Activated CD4-positive, alpha-beta T cell treated with anti-CD3 and anti-CD28 coated beads for 4 hours (primary cell): ENCODE measurements at places on chromosomes 5 and 9.

GRCh38 chr5:122455939-122456338 lies 143.9 kb downstream of the SNCAIP start:
- no peak for DNase-seq

- no peak for DNase-seq
Measured at GRCh38 chr9:2359891-2360471, 261.6 kb upstream of the VLDLR start.

DNA sequence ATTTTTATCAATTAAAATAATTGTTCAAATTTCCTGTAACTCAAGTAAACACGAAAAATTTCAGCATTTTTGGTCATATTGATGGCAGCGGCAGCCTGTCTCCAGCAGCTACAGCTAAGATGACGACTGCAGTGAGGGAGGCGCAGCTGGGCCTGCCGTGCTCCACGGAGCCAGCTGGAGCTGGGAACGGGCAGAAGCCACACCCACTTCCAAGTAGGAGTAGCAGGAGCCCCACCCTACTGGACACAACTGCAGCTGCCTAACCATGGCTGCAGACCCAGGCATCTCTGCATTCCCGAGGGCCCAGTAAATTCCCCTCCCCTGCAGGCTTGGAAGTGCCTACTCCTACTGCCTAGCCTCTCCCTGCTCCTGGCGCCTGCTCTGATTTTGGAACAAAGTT lies 2031.7 kb downstream of the EFNA5 start:
- no peak for DNase-seq

- no peak for DNase-seq
Measured at GRCh38 chr9:97806721-97807120, 46.3 kb upstream of the FOXE1 start.

DNA sequence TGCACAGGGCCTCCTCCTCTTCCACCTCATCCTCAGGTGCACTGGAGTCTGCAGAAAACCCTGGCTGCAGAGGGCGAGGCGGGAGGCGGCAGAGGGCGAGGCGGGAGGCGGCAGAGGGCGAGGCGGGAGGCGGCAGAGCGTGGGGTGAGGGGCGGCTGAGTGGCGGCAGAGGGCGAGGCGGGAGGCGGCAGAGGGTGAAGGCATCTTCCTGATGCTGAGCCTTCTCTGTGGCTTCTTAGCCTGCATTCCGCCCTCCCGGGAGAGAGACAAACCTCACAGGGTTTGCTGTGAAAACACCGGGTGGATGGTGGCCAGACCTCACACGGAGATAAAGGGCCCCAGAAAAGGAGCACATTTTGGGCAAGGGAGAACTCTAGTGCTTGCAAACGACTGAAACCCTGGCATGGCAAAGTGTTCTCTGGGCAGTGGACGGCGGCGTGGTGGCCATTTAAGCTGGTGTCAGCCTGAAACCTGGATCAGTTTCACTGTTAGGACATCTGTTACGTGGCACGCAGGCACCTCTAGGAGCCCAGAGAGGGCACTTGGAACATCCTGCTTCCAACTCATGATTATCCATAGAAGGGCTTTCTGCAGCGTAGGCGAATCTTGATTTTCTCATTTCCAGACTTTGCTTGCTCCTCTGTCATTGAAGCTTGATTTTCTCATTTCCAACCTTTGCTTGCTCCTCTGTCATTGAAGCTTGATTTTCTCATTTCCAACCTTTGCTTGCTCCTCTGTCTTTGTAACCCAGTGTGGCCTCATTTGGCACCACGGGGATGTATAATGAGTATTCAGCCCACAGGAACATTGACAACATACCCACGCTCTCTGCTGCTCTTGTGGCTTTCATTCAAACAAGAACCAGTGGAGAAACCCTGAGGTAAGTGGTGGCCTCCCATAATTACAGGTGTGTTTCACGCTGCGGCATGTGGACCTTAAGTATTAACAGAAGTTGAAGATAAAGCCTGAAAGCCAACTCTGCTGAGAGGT lies 16.3 kb upstream of the PLEKHG4B start:
- no peak for DNase-seq

- DNase-seq: no peak
Measured at GRCh38 chr5:153504726-153505125, 14.3 kb downstream of the GRIA1 start.

- DNase-seq: no peak
Measured at GRCh38 chr9:137740312-137740711, 121.5 kb downstream of the EHMT1 start.

GRCh38 chr5:156380848-156381247 lies 53.9 kb downstream of the SGCD start:
- no peak for DNase-seq

DNA sequence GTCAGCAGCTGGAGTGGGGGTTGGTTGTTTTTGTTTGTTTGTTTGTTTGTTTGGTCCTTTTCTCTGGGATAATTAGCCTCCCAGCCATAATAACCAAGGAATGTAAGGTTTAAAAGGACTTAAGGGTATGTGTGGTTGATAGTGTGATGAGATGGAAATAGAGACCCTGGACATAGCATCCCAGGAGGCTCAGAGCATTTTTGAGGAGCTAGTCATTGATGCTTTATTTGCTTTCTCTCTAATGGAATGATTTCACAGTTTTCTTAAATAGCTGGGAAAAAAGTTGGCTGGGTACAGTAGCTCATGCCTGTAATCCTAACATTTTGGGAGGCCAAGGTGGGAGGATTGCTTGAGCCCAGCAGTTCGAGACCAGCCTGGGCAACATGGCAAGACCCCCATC lies 45.1 kb downstream of the TTC1 start:
- no peak for DNase-seq

GRCh38 chr5:78336698-78337097 lies 23.7 kb upstream of the SCAMP1 start:
- DNase-seq: no peak

GRCh38 chr9:35816708-35817107 lies 1.9 kb upstream of the HINT2 start:
- no peak for DNase-seq

GRCh38 chr9:109182940-109183798 lies 16.1 kb upstream of the FRRS1L start:
- DNase-seq: no peak

- no peak for DNase-seq
Measured at GRCh38 chr9:33014665-33015014, 10.4 kb upstream of the DNAJA1 start.

DNA sequence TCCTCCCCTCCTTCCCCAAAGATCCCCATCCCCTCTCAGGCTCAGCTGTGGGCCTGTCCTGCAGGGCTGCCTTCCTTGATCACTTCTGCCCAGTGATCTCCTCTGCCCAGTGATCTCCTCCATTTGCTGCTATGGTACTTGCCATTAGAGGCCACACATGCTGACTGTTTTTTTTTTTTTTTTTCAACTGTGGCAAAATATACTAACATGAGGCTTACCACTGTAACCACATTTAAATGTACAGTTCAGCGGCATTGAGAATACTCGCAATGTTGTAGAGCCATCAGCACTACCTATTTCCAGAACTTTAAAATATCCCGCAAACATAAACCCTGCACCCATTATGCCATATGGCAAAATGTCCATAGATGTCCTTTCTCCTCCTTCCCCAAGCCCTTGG lies 61.7 kb upstream of the EPB41L4B start:
- DNase-seq: no peak

GRCh38 chr9:1267581-1267980 lies 217.4 kb downstream of the DMRT2 start:
- DNase-seq: no peak

DNA sequence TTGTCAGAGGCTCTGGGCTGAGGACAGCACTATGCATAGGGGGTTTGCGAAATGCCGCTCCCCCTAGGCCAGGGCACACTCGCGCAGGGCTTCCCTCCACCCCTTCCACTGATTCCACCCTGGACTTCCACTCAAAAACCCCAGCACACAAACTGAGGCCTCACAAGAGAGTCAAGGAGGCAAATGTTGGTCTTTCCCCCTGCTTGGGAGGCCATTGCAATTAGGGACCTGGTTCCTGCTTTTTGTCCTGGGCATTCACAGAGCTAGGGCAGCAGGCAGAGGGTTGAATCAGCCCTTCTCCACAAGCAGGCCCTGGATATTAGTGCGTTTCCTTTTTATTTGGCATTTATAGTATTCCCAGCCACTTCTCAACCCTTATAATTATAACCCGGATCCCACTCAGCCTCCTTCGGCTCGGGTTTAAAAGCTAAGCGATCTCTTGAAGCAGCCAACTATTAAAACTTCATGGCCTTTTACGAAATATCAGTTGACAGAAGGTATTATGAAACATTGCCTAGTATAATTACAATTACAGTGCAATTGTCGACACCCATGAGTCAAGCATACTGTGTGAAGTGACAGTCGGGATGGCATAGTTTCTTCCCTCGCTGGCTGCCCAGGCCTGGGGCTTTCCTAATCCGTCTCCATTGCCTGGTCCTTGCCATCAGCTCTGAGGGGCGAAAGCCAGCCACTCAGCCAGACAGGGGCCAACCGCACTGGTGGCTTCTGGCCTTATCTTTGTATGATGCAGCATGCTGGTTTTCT lies 285.5 kb upstream of the MAP3K1 start:
- DNase-seq: no peak

DNA sequence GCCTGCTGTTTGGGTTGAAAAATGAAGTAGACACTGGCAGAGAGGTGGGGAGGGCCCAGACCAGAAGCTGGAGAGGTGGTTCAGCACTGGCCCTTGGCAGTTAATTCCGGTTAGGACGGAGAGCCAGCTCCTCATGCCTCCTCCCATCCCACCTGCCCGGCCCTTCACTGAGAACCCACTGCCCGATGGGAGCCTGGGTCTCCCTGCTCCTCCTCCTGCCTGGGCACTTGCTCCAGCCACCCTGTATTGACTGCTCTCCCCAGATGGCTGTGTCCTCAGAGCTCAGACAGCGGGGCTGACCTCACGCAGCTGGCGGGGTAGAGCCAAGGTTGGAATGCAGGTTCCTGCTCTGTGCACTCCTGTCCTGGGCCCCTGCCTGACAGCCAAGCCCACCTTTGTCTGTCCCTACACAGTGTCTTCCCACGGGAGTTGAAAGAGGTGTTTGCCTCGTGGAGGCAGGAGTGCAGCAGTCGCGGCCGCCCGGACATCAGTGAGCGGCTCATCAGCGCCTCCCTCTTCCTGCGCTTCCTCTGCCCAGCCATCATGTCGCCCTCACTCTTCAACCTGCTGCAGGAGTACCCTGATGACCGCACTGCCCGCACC lies 114.7 kb downstream of the DAB2IP start:
- no peak for DNase-seq

DNA sequence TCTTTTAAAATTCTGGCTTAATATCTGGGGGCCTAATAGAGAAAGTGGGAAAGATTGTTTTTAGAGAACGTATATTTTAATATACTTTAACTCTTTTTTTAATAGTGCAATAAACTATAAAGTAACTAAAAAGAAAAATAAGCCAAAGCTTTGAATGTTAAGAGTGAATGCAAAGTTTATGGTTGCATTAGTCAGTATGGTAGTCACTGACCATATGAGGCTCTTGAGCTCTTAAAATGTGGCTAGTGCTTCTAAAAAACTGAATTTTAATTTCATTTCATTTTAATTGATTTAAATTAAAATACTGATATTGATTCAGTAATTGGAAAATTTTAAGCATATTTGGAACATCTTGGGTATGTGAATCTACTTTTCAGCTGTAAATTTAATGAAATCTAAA lies 310.7 kb downstream of the PJA2 start:
- no peak for DNase-seq

DNA sequence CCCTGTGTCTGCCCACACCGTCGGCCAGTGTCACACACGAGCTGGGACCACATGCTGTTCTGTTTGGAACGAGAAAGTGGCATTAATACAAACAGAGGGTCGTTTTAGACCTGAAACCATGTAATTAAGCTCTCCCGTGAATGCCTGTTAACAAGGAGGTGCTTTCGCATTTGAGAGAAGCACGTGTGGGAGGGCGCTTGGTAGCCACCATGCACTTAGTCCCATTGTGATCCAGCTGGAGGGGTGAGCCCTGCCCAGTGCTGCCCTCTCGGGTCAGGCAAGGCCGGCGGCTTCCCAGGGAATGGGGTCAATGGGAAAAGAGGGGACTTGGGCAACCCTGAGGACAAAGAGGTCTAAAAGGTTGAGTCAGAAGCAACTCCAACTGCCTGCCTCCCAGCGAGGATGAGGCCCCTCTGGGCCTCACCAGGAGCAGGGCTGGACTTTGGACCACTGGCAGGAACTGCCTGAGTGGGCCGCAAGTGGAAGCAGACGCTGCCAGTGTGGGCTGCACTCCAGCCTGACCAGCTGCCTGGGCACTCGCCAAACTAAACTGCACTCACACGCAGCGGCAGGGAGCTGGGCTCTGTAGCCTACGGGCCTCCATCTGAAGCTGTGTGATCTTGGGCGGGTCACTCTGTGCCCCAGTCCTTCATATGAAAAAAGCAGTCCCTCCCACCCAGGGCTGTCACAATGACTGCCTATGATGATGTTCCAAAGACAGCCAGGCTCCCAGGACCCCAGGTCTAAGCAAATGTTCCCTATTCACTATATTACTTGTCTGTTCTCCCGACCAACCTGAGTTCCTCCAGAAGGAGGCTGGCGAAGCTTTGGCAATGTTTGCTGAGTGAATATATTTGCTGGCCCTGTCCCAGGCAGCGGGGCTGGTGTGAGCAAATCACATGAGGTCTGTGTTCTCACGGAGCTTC lies 195.7 kb downstream of the CDK5RAP2 start:
- no peak for DNase-seq

GRCh38 chr5:118577621-118578020 lies 410.7 kb downstream of the DTWD2 start:
- no peak for DNase-seq

GRCh38 chr5:81785322-81785721 lies 34.4 kb upstream of the SSBP2 start:
- no peak for DNase-seq

DNA sequence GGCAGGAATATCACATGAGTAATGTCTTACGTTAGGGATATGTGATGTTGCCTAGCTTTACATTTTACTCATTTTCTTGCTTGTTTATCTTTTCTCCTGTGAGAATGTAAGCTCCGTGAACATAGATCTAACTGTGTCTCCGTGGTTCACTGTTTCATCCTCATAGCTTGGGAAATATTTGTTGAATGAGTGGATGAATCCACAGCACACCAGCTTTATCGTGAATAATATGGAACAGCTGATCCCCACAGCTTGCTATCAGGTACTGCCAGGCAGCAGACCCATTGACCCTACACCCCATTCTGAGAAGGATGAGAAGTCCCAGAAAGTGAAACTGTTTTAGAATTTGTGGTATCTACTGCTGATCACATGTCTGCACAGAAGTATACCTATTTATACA lies 106.8 kb upstream of the FBN2 start:
- DNase-seq: no peak

DNA sequence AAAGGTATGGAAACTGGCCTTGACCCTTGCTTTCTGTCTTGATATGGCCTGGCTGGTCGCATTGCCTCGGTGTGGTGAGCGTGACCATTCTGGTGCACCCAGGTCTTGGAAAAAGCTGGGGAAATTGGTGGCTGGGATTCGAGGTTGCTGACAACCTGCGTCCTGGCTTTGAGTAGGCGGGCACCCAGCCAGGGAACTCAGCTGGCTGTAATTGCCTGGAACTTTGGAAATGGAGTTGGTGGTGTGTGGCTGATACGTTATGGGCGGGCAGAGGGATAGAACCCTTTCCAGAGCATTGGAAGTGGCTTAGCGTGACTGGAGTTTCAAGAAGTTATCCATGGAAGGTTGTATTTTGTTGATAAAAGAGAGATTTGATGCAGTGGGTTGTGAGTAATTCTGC lies 35.2 kb downstream of the KCNMB1 start:
- DNase-seq: no peak

GRCh38 chr5:73899055-73899454 lies 273.1 kb downstream of the ARHGEF28 start:
- DNase-seq: no peak

GRCh38 chr9:24986331-24986730 lies 440.6 kb upstream of the IZUMO3 start:
- DNase-seq: no peak

GRCh38 chr5:174186096-174186695 lies 140.7 kb downstream of the NSG2 start:
- DNase-seq: no peak
